Activated CD4-positive, alpha-beta T cell treated with anti-CD3 and anti-CD28 coated beads, Interleukin-2, amount 10 ng/mL, durations not matched to agents 24 days and 14 days (primary cell): ENCODE measurements at places on chromosomes 11 and 22. TPM values are rescaled to one million over a fixed set of nuclear protein-coding genes. Genes with fewer than 3 reads are reported as not detected.
A peak's percentile ranks its signal among the peaks of the same experiment; 100 is the strongest.

The CHRM4 gene
- total RNA-seq, result 0.80 and 0.84 TPM in 2 replicates

The PRDM10 gene
- 15.9 and 16.1 TPM in 2 replicates for total RNA-seq

DNA sequence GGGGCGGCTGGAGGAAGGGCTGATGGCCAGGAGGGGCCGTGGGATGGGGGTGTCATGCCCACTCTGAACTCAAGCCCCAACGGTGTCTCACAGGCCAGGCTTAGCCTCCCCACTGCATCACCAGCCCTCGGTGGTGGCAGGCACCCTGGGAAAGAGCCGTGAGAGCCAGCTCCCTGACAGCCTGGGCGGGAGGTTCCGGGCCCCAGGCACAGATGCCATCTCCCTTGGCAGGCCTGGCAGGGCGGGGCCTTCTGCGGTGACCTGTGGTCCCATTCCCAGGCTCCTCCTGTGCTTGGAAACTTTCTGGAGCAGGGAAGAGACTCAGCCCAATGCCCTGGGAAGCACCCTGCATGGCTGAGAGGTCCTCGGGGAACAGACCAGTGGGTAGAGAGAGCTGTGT is 4.8 kb downstream of the PHLDA2 start:
- DNase-seq, result no peak
- peaks cover 16% of the 10 kb centered on the region for H3K27me3 ChIP-seq
- no peak overlapping the region for H3K27ac ChIP-seq
- peaks cover 3% of the 10 kb centered on the region for H3K36me3 ChIP-seq

DNA sequence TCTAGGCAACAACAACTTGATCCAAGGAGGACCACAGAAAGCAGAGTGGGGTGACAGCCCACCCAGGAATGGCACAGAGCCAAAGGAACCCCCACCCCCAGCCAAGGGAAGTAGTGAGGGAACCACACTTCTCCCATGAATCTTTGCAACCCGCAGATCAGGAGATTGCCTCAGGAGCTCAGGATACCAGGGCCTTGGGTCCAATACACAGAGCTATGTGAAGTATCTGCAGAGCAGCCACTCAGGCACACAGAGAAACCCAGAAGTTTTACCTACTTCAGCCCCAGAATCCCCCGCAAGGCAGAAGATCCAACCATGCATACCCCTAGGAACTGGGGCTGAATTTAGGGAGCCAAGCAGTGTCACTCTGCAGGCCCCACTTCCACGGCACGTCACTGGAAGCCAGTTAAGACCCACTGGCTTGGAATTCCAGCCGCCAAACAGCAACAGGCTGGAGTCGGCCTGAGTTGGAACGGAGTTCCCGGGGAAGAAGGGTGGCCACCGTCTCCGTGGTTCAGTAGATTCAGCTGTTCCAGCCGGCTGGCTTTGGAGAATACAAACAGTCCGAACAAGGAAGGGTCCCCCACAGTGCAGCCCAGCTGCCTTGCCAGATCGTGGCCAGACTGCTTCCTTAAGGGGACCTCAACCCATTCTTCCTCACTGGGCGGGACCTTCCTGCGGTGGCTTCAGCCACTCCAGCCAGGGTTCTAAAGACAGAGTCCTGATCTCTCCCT is 174.1 kb downstream of the TTC28 start:
- no peak overlapping the region for H3K4me3 ChIP-seq
- no peaks in the 10 kb centered on the region for H3K36me3 ChIP-seq
- H3K27ac ChIP-seq, result no peak overlapping the region
- DNase-seq, result no peak
- H3K4me1 ChIP-seq, result no peaks in the 10 kb centered on the region
- peaks cover 10% of the 10 kb centered on the region for H3K27me3 ChIP-seq

GRCh38 chr11:70951139-70951804 is 301.1 kb downstream of the SHANK2 start:
- H3K27me3 ChIP-seq, result no peaks in the 10 kb centered on the region
- H3K36me3 ChIP-seq, result no peaks in the 10 kb centered on the region
- no peak overlapping the region for H3K27ac ChIP-seq
- no peak for DNase-seq
- H3K4me1 ChIP-seq, result no peaks in the 10 kb centered on the region

The OR51B5 gene
- total RNA-seq, result not detected in 2 replicates

DNA sequence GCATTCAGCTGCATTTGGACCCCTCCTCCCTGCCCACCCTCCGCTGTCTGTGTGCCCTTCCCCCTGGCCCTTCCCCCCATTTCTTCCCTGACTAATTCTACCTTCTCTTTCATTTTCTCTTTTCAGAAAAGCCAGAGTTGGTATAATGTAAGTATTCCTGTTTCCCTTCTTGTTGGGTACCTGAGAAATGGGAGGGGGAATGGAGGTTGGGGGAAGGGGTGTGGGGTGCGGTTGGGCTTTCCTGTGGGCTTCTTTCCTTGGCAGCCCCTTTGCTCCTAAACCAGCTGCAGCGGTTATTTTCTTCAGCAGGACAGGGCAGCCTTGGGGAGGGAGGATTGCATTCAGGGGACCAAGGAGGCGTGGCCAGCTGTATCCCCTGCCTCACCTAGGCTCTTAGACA is 70.2 kb downstream of the SCN3B start:
- H3K27ac ChIP-seq, result no peak overlapping the region
- H3K4me3 ChIP-seq, result no peak overlapping the region
- no peak for DNase-seq
- H3K36me3 ChIP-seq, result peaks cover 34% of the 10 kb centered on the region
- H3K27me3 ChIP-seq, result no peaks in the 10 kb centered on the region

The FAM227A gene
- 0.30 and 0.71 TPM in 2 replicates for total RNA-seq

DNA sequence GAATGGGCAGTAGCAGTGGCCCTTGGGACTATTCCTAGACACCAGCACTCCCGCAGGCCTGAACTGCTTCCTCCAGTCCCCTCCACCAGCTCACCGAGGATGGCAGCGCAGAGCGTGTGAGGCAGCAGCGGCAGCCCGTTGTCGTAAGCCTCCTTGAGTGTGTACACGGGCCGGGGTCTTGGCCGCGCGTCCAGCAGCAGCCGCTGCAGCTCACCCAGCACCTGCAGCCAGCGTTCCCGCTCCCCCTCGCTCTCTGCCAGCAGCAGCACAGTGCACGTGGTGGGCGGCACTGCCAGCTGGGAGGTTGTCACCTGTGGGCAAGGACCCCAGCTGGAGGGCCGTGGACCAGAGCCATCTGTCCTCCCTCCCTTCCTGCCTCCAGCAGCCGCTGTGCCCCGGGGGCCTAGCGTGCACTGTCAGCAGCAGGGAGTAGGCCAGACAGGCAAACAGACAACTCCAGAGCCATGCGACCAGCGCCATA is 13.0 kb downstream of the CDC42BPG start:
- no peak for DNase-seq
- no peaks in the 10 kb centered on the region for H3K27me3 ChIP-seq
- H3K36me3 ChIP-seq, result no peaks in the 10 kb centered on the region

DNA sequence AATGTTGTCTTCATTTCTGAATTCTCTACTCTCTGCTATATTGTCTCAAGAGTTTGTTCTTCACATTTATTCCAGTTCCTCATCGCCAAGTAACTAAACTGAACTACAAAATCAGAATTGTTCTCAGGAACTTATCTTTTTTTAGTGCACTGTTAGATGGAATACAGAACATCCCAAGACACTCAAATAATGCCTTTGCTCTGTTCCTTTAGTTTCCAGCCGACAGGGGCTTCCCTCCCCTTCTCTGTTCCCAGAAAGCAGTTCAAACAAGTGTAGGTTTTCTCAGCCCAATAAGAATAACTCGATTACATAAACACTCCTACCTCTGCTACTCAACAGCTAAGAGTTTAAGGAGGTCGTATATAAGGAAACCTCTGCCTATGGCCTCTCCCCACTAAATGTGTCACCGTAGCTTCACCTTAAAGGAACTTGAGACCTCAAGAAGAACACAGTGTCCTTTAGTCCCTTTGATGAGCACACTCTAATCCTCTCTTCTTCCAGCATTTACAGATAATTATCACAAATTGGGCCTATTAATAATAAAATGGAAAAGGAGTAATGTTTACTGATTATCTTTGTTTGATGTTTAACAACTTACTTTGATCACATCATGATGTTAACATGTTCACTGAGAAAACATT is 6.9 kb downstream of the POU2AF3 start:
- no peaks in the 10 kb centered on the region for H3K4me1 ChIP-seq
- no peaks in the 10 kb centered on the region for H3K36me3 ChIP-seq
- no peak overlapping the region for H3K4me3 ChIP-seq
- no peak for DNase-seq
- no peak overlapping the region for H3K27ac ChIP-seq
- H3K27me3 ChIP-seq, result peaks cover 65% of the 10 kb centered on the region

DNA sequence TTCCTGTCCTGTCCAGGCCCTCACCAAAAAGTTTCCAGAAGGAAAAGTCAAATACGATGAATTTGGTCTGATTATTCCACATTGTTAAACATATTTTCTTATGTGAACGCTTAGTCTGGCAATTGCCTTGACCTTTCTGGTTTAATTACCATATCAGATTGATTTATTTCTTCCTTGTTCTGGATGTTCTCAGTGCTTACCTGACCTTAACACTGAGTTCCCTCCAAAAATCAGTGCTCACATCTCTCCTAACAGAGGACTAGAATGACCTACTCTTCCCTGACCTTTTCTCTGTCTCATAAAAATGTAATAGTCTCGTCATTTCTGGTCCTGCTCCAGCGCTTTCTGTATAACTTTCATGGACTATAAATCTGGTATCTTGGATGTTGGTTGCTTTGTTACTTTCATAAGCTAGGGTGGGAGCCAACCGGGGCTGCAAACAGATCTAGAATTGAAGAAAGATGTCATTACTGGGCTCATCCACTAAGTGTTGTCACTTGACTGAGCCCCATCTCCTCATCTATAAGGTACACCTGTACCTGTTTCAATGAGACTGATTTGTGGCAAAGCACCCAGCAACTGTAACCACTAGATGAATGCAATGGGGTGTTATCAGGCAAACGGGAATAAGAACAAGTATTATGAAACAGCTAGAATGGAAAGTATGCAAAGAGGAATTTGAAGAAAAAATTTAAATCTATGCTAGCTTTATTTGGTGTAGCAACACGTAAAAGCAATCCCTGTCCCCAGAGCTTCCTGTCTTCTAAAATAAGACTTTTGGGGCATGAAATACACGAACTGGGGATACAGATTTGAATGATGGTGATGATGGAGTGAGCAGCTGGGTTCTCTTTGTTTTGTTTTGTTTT is 2.4 kb downstream of the FADS2 start:
- peak overlapping the region; percentile 92 for H3K4me3 ChIP-seq
- DNase-seq, result no peak
- H3K27me3 ChIP-seq, result no peaks in the 10 kb centered on the region
- H3K36me3 ChIP-seq, result peaks cover 27% of the 10 kb centered on the region
- peaks cover 61% of the 10 kb centered on the region for H3K4me1 ChIP-seq
- H3K27ac ChIP-seq, result peak overlapping the region; percentile 78

DNA sequence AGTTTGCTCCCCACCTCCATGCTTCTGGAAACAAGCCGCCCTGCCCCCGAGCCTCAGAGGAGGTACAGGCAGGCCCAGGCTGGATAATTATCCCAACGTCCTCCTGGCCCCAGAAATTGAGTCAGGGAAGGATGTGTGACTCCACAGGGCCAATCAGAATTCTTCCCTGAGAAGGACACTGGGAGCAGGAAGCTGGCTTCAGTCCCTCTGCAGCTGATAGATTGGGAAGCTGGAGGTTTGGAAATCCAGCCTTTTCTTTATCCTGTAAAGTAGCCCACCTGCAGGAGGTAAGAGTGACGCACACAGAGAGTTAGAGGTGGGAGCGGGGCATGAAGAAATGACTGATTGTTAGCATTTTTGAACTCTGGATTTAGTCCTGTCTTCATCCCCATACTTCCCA is 97.5 kb upstream of the CD82 start:
- no peak overlapping the region for H3K4me3 ChIP-seq
- no peak for DNase-seq
- no peaks in the 10 kb centered on the region for H3K4me1 ChIP-seq
- H3K27me3 ChIP-seq, result peaks cover 6% of the 10 kb centered on the region

DNA sequence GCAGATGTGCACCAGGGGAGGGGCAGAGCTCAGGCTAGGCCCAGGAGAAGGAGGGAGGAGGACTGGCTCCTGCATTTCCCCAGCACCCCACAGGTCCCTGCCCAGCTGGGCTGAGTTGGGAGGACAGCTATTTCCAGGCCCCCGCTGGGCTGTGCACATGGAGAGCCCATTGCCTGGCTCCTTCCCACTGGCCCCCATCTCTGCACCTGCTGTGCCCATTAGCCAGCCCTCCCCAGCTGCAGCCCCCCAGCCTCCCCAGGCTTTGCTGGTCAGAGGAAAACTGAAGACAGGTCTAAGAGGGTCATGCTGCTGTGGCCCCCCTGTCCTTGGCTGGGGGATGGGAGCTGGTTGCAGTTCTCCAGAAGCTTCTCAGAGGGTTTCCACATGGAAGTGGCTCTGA is 81.8 kb upstream of the SHANK2 start:
- no peaks in the 10 kb centered on the region for H3K4me1 ChIP-seq
- no peak for DNase-seq
- no peaks in the 10 kb centered on the region for H3K36me3 ChIP-seq

GRCh38 chr11:48244804-48245203 is at the start of gene OR4X2:
OR4X2 (plus strand) TSS chr11:48245104; CDS start chr11:48245104, 0 bp downstream.
- no peaks in the 10 kb centered on the region for H3K36me3 ChIP-seq
- H3K27me3 ChIP-seq, result peaks cover 6% of the 10 kb centered on the region
- DNase-seq, result no peak

The C11orf91 gene
- 0.51 TPM in 1 of 2 replicates, not detected in the other for total RNA-seq

- H3K36me3 ChIP-seq, result no peaks in the 10 kb centered on the region
- peaks cover 9% of the 10 kb centered on the region for H3K27me3 ChIP-seq
- no peak overlapping the region for H3K27ac ChIP-seq
- peaks cover 2% of the 10 kb centered on the region for H3K4me1 ChIP-seq
Measured at GRCh38 chr11:86919557-86920210, 35.5 kb downstream of the FZD4 start.

The PHLDB1 gene
- total RNA-seq, result 1.3 and 1.7 TPM in 2 replicates

DNA sequence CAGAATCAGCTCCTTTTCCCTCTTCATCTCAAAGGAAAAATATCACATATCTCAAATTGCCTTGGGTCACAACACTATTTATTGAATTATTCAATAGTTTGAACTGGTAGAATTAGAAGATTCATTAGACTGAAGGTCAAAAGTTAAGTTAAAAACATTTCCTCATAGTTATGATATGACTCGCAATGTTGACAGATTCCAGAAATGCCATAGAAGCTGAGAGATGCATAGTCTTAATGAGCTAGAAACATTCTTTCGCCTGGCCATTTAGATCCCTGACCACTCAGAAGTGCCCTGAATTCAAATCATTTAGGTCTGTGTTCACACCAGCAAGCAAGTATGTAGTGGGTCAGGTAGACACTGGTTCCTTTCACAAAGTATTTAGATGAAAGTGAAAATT is 44.4 kb downstream of the FAT3 start:
- H3K4me3 ChIP-seq, result no peak overlapping the region
- no peaks in the 10 kb centered on the region for H3K27me3 ChIP-seq
- H3K36me3 ChIP-seq, result no peaks in the 10 kb centered on the region
- H3K27ac ChIP-seq, result no peak overlapping the region
- no peaks in the 10 kb centered on the region for H3K4me1 ChIP-seq
